ENCODE measurements at places on chromosomes 2 and 18. TPM values are rescaled to one million over a fixed set of nuclear protein-coding genes. Genes with fewer than 3 reads are reported as not detected.

- no peak for DNase-seq
Measured at GRCh38 chr2:215915441-215915840, 97.9 kb downstream of the MREG start.

Gene SERPINB4
- not detected for total RNA-seq

Gene SRD5A2
- 2.9 TPM for total RNA-seq

- DNase-seq: no peak
Measured at GRCh38 chr18:30597202-30597601, 445.3 kb downstream of the DSC3 start.

DNA sequence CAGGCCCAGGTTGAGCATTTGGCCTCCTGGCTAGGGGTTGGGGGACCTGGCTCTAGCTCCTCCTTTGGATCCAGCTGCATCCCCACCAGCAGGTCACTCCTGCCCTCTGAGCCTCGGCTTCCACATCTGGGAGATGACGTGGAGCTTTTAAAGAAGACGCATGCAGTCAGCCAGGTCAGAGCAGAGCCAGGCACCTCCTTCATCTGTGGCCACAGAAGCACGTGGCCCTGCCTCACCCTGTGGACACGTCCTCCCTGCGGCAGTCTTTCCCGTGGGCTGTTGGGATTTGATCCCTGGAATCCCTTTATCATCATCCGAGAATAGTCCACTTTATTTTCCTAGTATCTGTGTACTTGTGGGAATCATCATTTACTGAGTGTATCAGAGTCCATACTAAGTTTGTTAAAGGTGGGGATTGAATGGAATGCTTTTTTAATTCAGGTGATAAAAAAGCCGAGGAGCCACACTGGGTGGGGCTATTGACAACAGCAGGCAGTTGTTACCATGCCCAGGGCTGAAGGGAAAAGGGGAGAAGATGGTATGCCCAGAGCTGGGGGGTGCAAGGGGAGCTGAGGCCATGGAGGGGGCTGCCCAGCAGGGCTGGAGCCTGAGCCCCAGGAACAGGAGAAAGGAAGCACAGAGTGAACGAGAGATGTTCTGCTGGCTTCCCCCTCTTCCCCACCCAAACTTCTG is 170.1 kb downstream of the LAMA1 start:
- no peak for DNase-seq

DNA sequence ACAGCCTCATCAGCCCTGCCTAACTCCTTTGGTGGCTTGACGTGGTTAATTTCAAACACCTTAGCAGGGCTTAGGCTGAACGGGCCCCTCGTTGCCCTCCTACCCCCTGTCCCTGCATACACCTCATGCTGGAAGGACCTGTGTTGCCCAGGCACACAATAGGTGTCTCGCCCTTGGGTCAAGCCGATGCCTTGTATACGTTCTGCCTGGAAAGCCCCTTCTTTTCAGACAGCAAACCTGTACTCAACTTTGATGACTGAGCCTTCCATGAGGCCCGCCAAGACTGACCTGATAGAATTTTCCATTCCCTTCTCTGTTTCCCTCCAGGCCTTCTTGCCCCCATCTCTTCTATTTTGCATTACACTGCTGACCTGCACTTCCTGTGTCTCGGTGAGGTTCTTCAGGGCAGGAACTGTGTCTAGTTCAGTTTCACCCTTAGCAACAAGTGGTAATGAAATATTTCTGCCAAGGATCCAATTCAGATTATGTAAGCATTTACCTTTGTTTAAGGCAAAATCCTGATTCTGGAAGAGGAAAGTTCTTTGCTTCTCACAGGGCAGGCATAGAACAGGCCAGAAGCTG is 7.9 kb downstream of the GREB1 start:
- DNase-seq: no peak

GRCh38 chr2:229825476-229825875 is 96.3 kb downstream of the TRIP12 start:
- no peak for DNase-seq

GRCh38 chr18:59577386-59577655 is 119.9 kb downstream of the CCBE1 start:
- no peak for DNase-seq

GRCh38 chr2:10424051-10424450 is 24.1 kb downstream of the ODC1 start:
- no peak for DNase-seq

DNA sequence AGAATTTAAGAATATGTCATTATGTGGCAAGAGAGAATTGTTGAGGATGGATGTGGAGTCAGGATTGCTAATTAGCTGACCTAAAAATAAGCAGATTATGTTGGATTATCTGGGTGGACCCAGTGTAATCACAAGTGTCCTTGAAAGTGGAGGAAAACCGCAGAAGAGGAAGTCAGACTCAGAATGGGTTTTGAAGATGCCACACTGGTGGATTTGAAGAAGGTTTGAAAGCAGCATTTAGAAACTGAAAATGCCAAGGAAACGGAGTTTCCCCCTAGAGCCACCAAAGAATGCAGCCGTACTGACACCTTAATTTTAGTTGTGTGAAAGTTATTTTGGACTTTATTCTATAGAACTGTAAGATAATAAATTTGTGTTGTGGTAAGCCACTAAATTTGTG is 41.6 kb upstream of the DPP10 start:
- no peak for DNase-seq

Gene TFPI
- total RNA-seq: 247 TPM

GRCh38 chr18:73691118-73691517 is 456.5 kb downstream of the FBXO15 start:
- peak; percentile 19 for DNase-seq

Gene LRRTM1
- total RNA-seq: not detected

- no peak for DNase-seq
Measured at GRCh38 chr2:4020153-4020552, 316.8 kb downstream of the DCDC2C start.

- no peak for DNase-seq
Measured at GRCh38 chr2:219731173-219731572, 103.7 kb downstream of the SLC4A3 start.

GRCh38 chr18:63074981-63075404 is 244.6 kb downstream of the BCL2 start:
- peak; percentile 87 for DNase-seq

DNA sequence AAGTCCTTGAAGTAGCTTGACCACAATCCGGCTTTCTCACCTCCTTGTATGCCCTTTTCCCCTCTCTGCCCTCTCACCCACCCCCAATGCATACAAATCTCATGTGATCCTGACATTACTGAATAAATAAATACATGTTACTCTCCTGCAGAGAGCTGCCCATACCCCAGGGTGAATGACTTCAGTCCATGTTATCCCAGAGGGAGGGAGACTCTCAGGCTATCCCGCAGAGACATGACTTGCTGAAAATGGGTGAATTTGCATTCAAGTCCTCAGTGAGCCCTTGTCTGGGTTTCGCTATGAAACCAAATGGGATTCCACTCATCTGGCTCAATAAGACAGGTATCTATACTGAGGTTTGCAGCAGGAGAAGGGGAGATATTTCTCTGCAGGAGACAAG is 168.5 kb downstream of the FHOD3 start:
- DNase-seq: no peak

Gene HOXD13
- total RNA-seq: not detected

- DNase-seq: no peak
Measured at GRCh38 chr18:2971741-2972552, 41.0 kb downstream of the LPIN2 start.
